ENCODE measurements at places on chromosomes 2 and 18.

DNA sequence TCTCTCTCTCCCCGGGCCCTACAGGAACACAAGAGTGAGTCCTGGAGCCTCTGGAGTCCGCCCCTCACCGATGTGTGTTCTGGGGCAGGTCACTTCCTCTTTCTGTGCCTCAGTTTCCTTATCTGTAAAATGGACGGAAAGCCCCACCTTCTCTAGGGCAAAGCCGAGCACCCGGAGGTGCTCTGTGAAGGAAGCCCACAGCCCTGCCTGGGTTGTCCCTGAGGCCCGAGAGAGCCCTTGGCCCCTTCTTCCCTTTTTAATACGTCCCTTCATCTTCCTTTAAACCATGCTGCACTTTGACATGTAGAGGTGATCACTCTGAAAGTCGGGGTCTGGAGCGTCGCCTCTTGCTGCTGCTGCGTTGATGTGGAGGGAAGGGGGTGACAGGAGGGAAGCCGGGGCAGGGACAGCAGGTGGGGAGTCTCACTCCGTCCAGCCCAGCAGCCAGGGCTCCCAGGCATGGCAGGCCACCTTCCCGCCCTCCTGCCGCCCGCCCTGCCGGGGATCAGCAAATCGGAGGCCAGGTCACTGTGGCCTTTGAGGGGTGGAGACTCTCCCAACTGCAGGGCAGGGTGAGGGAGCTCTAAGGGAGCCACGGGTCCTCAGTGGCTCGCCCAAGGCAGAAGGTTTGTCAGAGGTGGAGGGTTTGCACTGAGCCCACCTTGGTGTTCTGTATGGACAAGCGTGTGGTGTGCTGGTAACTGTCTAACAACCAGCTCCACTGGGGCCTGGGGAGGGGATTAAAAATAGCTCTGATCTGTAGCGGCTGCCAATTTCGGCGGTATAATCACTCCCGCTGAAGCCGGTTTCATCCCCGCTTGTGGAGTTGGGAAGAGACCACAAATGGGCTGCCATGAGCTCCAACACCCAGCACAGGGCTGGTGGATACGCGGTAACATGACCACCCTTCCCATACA is 135.9 kb upstream of the ID2 start:
- DNase-seq: no peak

GRCh38 chr2:84459944-84460429 is 907 bp upstream of the SUCLG1 start:
- no peak for DNase-seq

- DNase-seq: no peak
These were observed 43.5 kb downstream of the SLC38A11 start for GRCh38 chr2:164911832-164912231.

DNA sequence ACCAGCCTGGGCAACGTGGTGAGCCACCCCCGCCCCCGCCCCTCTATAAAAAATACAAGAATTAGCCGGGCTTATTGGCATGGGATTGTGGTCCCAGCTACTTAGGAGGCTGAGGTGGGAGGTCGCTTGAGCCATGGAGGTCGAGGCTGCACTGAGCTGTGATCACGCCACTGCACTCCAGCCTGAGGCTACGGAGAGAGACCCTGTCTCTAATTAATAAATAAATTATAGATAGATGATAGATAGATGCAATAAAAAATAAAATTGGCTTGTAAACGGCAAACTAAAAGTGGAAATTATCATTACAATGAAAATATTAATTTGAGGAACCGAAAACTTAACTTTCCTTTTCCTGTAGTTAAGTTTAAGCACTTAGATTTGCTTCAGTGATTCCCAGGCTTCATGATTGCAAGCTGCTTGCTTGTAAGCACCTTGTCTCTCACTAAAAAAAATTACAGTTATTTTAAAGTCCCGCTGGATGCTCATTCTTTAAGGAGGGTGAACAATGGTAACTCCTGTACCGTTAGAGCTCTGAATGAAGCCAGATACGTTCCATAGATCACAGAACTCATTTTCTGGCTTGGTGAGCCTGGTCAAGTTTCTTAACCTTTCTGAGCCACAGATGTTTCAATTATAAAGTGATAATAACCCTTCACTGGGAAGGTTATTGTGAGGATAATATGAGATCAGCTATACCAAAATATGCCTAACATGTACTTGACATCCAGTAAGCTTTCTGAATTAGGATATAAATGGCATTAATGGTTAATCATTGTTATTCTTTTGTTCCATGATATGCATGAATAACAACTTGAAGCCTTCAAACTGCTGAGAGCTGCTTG is 9.3 kb upstream of the NARS1 start:
- DNase-seq: no peak

GRCh38 chr2:29281086-29281915 is 166.1 kb downstream of the CLIP4 start:
- DNase-seq: no peak

DNA sequence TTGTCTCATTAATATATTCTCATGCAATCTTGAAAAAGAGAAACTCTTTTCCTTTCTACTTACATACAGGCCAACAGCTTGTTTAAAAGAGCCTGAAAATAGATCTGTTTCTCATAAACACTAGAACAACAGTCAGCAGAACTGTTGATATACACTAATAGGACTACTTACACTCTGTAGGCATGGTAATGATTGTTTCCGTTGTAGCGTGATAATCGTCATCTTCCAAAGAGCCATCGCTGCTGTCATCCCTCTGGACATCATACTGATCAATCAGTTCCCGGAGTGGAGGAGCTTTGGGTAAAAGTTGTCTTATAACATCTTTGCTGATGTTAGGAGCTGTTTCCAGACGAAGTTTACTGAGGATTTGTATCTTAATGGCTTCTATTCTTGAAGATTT is 476 bp downstream of the MSTN start:
- no peak for DNase-seq

DNA sequence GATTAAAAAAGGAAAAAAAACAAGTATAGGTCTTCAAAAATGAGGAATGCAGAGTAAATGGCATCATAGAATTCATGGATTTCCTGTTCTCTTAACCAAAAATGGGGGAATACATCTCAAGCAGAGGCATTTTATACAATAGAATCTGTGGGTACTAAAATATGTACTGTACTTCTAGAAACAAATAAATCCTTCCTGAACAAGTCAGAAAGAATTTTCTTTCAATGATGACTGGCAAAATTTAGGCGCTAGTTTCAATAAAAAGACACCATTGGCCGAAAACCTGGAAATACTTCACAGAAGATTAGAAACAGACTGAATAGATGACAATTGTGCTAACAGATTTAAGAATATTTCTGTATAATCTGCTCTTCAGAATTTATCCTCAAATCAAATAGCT is 15.1 kb downstream of the TRAK2 start:
- DNase-seq: no peak

DNA sequence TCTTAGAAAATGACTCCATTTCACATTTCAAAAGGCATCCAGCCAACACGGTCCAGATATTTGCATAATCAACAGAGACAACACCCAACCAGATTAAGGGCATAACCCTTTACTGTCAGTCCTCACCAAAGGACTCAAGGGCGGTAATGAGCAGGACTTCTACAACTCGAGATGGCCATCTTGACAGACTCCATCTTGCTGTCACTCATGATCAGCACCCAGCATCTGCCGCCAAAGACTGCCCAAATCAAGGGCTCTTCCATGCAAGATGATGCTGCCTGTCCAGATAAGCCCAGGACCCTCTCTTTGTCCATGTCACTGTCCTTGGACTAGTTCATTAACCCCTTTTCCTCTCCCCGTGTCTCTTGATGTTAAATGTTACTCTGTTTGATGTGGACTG is 77.9 kb downstream of the UXS1 start:
- DNase-seq: no peak

DNA sequence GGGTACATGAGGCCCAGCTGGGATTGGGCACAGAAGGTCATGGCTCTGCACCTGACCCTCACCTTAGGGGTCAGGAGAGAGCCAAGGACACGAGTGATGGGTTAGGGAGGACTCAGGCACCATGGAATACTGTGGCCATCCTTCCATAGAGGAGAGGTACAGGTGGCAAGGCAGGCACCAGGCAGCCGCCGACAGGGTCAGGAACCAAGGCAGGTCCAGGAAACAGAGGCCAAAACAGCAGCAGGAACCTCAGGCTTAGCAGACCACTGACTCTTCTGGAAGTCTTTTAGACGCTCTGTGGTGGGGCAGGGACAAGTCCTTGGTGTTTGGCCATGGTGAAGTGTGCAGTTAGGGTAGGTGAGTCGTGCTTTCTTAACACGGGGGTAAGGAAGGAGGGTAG is 128.0 kb downstream of the NEDD4L start:
- no peak for DNase-seq

- no peak for DNase-seq
These were observed 79.9 kb downstream of the THADA start for GRCh38 chr2:43515807-43516497.

- DNase-seq: no peak
These were observed 47.6 kb downstream of the ALPK2 start for GRCh38 chr18:58581265-58581664.

DNA sequence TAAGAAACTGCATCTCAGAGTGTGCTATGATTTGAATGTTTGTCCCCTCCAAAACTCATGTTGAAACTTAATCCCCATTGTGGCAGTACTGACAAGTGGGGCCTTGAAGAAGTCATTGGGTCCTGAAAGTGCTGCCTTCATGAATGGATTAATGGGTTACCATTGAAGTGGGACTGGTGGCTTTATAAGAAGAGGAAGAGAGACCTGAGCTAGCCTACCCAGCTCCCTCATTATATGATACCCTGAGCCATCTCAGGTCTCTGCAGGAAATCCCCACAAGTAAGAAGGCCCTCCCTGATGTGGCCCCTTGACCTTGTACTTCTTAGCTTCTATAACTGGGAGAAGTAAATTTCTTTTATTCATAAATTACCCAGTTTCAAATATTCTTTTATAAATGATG is 526.8 kb downstream of the XIRP2 start:
- DNase-seq: no peak

DNA sequence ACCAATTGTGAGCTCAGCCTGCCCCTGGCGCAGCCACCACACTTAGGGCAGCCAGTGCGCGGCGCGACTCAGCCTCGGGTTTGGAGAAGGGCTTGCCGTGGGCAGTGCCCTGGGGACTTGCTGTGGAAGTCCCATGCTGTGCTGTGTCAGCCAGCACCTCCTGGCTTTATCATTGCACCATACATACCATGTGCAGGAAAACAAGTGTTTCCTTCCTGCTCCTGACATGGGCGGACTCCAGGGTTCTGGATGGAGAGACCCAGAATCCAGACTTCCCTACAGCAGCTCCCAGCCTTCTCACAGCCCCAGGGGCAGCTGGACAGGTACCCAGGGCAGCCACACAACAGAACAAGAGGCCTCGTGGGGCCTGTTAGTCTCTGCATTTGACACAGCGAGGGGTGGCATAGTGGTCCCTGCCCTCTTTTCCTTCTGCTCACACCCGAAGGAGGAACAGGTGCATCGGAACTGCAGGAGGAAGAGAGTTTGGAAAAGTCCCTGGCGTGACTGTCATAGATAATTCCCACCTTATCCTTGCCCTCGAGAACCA is 54.2 kb downstream of the SDC1 start:
- no peak for DNase-seq

GRCh38 chr2:177692783-177693269 is 300.3 kb downstream of the AGPS start:
- DNase-seq: no peak

GRCh38 chr2:153890576-153890975 is 18.9 kb downstream of the GALNT13 start:
- DNase-seq: no peak

- DNase-seq: no peak
These were observed 869 bp upstream of the THUMPD2 start for GRCh38 chr2:39779927-39780326.

GRCh38 chr2:45750484-45750883 is 99.0 kb downstream of the PRKCE start:
- no peak for DNase-seq

DNA sequence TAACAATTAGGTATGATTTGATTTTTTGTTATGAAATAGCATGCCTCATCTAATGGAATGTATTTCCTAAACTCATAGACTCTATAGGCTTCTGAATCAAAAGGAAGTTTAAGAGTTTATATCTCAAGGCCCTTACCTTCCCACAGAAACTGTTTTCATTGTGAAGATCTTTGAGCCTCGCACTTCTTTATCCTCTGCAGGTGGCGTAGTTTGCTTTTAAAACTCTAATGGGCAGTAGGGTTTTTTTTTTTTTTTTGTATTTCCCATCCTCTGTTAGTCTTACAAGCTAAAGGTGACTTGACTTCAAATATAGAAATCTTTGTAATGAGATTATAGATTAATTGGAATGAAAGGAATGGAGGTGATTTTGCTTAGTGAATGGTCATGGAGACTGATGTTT is 28.3 kb downstream of the DYNC2LI1 start:
- no peak for DNase-seq

GRCh38 chr2:188494906-188495305 is 203.2 kb downstream of the GULP1 start:
- no peak for DNase-seq

DNA sequence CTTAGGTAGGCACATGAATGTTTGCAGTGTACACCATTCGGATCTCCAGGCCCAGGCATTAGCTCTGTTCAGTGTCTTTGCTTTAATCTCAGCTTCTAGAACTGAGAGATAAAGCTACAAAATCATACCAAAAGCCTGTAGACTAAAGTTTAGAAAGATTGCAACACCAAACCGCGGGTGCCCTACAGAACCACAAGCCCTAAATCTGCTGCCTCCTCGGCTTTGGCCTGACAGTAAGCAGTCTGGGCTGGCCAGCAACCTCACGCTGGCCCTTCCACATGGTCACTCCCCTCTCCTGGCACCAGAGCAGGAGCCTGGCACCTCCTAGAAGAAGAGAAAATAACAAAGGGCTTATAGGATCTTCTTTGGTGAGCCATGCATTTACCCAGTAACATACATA is 8.9 kb upstream of the OSR1 start:
- no peak for DNase-seq

DNA sequence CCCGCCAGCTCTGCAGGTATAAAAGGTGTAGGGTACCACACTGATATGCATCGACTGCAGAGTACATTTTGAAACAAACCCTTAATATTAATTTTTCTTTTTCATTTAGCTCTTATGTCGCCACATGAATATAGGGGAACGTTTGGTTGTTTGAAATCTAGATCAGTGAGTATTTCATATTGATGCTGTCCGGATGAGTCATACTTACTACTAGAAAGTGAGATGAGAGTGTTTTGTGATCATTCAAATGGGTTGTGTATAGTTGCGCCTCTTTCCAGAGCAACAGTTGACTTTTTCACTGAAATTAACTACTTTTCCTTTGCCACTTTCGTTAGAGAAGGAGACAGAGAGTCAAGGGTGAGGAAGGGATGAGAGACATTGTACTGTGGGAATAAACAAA is 24.6 kb downstream of the NPAS2 start:
- no peak for DNase-seq

DNA sequence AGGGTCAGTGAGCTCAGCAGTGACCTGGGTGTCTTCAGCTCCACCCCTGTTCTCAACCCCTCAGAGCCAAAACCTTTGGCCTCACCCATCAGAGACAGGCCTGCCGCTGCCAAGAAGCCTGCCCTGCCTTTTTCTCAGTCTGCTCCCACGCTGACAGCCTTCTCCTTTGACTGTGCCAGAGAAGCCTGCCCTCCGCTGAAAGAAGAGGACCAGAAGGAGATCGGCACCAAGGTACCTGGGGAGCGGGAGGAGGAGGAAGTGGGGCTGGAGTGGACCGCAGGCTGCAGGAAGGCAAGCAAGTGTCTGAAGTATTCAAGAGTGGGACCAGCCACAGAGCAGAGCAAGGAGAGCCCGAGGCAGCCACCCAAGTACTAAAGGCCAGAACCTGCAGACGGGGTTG is 33.2 kb downstream of the TOGARAM2 start:
- no peak for DNase-seq

- DNase-seq: no peak
These were observed 922.9 kb upstream of the FSHR start for GRCh38 chr2:50077190-50077737.
